Astrocyte of the hippocampus (primary cell): ENCODE measurements at places on chromosomes 2 and 18.

DNA sequence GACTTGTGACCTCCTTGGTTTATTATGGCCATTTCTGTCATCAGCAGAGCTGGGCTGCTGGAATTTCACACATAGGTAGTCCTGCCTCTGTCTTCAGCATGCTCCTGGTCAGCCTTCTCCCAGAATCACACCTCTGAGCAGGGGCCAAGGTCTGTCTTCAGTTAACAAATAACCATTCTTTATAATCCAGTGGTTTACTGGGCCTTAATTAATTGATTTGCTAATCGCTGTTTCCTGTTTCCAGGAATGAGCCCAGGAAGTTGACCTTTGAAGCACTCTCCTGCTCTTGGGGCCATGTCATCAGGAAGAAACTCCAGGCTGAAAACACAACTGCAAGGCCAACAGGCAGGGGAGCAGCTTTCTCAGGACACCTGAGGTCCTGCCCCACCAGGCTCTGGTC, 278.5 kb downstream of the SRBD1 start:
- DNase-seq: no peak

DNA sequence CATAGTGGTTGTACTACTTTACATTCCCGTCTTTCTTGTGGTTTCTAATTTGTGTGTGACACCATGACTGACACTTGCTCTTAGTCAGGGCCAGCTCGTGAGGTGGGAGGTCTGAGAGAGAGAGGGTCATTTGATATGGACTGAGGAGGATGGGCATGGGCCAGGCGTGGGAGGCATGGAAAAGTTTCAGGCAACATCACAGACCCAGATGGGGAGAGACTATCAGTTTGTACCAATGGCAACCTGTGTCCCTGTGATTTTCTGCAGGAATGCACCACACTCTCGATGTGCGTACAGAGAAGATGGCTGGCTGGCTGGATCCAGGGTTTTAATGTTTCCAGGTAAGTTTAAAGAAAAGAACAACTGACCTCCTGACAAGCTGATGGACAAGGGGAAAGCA, 273.6 kb downstream of the CYRIA start:
- no peak for DNase-seq

GRCh38 chr2:79876430-79876829, 363.6 kb downstream of the CTNNA2 start:
- DNase-seq: peak; percentile 38

DNA sequence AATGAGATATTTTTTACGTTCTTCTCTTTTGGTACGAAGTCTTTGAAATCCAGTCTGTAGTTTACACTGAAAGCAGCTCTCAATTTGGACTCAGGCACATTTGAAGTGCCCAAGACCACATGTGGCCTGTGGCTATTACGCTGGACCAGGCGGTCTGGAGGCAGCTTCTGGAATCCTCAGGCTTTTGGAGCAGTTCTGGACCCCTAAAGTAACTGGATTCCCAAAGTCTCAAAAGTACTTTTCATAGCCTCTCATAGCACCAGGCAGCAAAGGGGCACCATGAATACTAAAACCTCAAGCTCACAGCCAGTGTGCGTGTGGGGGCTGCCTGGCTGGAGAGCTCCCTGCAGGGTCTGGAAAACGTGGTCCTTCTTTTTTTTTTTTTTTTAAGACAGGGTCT, 119.0 kb downstream of the SMAD7 start:
- DNase-seq: no peak

DNA sequence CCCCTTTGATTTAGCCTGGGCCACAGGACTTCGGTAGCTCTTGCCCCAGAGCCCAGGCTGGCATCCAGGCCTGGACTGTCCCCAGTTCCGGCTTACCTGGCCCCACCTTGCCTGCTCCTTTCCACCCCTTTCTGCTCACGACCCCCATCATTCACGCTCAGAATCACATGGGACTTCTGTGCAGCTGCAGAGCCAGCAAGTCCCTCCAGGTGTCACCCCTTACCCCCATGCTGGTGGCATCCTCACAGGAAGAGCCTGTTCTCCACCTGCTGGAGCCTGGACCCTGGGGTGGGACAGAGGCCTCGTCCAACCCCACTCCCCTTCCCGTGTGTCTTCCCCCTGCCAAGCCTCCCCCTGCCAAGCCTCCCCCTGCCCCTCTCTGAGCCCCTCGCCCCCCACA, 7.9 kb upstream of the KCNIP3 start:
- no peak for DNase-seq

DNA sequence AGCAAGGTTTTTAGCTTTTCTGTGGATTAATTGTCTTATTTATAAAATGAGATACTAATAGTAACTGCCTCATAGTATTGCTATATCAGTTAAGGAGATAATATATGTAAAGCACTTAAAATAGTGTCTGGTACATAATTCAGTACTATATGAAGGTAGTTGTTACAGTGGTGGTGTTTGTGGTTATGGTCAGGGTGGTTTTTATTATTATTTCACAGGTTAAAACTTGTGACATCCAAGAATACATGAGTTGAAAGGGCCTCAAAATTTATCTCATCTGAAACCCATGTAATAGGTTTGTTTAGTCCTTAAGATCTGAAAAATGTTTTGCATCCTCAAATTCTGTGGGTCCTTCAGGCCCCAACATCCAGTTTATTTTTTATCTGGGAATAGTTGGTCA, 369.5 kb upstream of the LRATD1 start:
- DNase-seq: no peak

GRCh38 chr2:44137872-44138551, 30.7 kb upstream of the PPM1B start:
- DNase-seq: no peak

DNA sequence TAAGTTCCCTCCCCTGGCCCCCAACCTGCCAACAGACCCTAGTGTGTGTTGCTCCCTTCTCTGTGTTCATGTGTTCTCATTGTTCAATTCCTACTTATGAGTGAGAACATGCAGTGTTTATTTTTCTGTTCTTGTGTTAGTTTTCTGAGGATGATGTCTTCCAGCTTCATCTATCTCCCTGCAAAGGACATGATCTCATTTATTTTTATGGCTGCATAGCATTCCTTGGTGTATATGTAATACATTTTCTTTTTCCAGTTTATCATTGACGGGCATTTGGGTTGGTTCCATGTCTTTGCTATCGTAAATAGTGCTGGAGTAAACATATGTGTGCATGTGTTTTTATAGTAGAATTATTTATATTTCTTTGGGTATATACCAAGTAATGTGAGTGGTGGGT, 602.2 kb downstream of the DSC3 start:
- DNase-seq: no peak

DNA sequence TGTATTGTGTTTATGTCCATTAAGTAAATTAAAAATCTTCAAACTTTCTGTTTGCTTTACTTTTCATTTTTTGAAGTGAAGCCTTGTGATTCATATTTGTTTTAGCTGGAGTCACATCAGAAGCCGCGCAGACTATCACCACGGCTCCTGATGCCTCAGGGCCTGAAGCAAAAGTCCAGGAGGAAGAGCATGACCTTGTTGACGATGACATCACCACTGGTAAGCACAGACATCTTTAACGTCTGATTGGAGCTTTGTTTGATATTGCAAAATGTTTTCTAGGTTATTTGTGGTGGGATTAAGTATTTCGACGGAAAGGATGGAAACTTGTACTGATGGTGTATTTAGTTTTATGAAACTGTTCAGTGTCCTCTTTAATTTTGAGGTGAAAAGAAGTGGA, 164.8 kb downstream of the WDR7 start:
- no peak for DNase-seq

GRCh38 chr2:78749638-78750037, 275.9 kb upstream of the REG3G start:
- DNase-seq: no peak

GRCh38 chr2:228709788-228710371, 528.4 kb upstream of the SPHKAP start:
- no peak for DNase-seq

GRCh38 chr18:47323158-47323557, 71.7 kb upstream of the SKOR2 start:
- DNase-seq: no peak

DNA sequence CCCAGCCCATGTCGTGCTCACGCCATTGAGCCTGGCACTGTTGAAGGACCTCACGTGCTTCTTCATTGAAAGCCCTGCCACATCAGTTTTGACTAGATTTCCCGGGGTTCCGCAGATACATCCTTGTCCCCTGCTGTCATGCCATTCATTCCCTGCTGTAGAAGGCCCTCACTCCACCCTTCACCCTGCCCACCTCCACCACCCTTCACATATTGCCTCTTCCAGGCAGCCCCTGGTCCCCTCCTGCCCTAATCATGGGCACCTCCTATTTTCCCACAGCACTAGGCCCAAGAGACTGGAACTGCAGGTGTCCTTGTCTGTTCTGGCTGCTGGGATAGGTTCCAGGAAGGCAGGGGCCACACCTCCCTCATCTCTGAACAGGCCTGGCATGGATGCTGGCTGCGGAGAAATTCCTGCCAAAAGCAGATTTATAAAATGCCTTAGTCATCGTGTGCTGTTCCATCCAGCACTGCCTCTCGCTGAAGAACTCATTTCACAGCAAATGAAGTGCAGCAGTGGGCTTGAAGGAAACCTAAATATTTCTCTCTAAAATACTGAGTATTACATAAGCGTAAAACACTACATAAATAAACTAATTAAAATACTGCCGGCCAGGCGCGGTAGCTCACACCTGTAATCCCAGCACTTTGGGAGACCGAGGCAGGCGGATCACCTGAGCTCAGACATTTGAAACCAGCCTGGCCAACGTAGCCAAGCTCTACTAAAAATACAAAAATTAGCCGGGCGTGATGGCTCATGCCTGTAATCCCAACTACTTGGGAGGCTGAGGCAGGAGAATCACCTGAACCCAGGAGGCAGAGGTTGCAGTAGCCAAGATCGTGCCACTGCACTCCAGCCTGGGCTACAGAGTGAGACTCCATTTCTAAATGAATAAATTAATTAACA, 38.4 kb downstream of the EIF4E2 start:
- DNase-seq: peak; percentile 89

- DNase-seq: peak; percentile 86
Observed at GRCh38 chr2:191691016-191691735, 13.2 kb downstream of the NABP1 start.

GRCh38 chr18:25058521-25058920, 293.4 kb downstream of the ZNF521 start:
- no peak for DNase-seq

GRCh38 chr18:58691256-58691655, 20.0 kb downstream of the MALT1 start:
- peak; percentile 58 for DNase-seq

DNA sequence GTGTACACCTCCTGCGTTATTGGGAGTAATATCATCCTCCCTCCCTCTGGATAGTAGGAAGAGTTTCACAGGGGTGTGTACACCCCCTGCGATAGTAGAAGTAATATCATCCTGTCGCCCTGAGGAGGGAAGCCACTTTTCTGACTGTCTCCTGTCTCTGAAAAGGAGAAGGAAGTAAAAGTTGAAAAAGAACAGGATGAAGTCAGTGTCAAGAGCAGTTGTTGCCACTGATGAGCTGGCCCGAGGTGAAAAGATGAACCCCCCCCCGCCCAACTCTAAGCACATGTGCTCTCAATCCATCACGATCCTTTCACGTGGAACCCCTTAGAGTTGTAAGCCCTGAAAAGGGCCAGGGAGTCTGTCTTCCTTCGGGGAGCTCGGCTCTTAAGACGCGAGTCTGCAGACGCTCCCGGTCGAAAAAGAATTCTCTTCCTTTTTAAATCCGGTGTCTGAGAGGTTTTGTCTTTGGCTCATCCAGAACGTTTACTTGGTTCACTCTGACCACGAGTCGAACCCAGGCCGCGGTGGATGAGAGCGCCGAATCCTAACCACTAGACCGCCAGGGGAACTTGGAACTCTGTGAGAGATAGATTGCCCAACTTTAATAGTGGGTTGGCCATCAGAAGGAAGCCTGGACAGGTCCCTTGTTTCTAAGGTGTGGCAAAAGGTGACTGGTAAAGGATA, 22.4 kb upstream of the NAGK start:
- no peak for DNase-seq

DNA sequence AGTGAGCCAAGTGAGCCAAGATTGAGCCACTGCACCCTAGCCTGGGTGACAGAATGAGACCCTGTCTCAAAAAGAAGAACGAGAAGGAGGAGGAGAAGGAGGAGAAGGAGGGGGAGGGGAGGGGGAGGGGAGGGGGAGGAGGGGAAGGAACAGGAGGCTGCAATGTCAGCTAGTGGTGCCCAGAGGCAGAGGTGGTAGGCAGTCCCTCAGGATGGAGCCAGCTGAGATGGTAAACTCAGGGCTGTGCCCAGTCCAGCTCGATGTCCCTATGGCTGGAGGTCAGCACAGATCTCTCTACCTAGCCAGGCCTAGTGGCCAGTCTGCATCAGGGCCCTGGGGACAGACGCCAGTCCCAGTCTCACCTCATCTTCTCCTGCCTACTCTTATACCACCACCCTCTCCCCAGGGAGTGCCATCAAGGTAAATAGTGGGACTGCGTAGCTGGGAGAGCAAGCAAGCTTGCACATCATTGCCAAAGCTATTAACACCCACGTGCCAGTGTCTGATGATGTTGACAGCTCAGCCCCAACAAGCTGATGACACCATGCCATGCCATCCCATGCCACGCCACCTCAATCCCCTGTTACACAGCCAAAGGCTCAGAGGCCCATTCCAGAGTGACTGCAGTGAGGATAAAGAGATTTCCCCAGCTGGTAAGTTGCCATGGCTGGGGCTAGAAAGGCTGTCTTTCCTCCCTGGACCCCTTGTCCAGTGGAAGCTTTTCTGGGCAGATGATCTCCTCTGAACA, 7.6 kb upstream of the PLB1 start:
- no peak for DNase-seq

DNA sequence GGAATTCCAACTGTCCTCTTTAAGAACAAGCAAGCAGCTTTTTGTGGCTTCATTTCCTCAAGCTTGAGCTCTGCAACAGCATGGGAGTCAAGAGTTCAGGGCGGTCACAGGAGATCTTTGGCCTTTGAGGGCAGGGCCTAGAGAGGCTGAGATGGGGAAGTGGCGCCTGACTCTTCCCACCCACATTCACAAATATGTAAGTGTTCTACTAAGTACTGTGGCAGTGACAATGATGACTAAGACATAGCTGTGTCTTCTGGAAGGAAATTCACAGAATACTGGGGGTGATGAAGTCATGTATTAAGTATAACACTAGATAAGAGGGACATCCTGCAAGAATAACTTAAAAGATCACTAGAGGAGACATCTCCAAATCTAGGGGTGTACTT, 15.0 kb downstream of the RND3 start:
- peak; percentile 59 for DNase-seq

DNA sequence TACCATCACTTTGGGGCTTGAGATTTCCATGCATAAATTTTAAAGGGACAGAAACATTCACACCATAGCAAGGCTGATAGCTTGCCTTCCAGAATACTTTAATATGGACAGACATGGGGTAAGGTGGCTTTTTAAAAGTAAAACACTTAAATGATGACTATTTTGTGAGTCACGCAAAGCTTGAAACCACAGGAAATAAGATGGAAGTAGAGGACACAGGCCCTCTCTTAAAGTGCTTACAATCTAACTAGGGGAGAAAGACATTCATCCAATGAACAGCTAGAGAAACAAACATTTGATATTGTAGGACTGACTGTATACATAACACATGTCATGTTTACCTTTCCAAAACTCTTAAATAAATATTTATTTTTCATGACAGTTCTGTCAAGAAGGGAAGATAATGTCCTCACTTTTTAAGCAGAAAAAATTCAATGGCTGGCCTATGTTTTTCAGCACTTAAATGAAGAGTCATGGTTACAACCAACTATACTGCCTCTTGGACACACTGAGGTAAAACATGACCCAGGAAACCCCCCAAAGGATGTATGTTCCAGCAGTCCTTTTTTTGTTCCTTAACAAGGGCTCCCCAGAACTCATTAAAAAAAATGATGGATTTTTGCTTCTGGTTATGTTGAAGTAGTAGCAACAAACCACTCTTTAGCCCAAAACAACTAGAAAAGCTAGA, 120.0 kb upstream of the RBMS1 start:
- DNase-seq: peak; percentile 61
